AG08396 (cell line): ENCODE measurements at places on chromosomes 13 and 19.

DNA sequence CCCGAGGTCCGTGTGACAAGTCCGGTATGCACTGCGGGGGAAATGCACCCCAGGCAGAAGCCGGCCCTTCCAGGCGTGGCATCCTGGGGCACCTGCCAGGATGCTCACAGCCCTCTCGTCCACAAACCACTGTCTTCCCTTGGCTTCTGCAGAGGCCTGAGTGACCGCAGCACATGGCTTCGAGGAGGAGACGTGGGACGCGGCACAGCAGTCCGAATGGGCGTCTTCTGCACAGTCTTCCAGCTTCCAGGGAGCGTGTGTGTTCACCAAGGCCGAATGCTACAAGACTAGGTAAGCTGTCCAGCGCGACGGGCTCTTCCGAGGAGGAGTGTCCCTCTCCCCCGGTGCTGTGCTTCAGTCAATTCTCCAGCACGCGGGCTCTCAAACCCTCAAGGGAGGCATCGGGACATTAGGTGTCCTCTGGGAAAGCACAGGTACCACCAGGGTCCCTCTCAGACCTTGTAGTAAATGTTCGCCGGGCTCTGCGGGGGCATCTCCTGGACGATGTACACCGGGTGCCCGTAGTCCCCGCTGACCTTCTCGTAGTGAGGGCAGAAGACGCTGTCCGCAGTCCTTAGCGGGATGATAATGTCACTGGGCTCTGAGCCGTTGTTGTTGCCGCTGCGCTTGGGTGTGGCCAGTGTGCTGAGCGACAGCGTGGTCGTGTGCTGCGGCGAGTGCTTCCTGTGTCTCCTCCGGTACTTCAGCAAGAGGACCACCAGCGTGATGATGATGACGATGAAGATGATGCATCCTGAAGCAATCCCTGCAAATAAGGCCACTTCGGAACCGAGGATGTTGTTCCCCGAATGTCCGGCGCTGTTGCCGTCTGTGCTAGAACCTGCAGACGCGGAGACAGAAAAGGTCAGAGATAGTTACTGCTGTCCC, 42.6 kb downstream of the EFNB2 start:
- DNase-seq: no peak

GRCh38 chr13:114124431-114124830, 8.0 kb downstream of the RASA3 start:
- DNase-seq: no peak

DNA sequence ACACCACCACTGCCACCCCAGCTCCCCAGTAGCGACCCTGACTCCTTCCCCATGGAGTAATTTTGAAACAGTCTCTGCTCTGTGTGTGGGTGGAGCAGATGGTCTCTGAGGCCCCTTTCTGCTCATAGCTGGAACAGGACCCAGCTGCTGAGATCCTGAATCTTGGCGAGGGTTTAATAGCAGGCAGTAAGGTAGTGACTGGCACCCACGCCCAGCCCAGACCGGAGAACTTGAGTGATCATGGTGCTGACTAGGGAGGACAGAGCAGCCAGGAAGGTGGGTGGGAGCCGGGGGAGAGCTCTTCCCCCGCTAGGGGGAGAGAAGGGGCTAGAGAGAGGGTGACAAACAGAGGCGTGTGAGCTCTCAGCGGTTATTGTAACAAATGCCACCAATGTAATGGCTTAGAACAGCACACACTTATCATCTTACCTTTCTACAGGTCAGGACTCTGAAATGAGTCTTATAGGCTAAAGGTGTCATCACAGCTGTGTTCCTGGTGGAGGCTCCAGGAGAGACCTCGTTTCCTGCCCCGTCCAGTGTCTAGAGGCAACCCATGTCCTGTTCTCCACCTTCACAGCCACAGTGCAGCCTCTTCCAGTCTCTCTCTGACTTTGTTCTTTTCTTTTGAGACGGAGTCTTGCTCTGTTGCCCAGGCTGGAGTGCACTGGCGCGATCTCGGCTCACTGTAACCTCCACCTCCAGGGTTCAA, 7.2 kb upstream of the ACER1 start:
- no peak for DNase-seq

DNA sequence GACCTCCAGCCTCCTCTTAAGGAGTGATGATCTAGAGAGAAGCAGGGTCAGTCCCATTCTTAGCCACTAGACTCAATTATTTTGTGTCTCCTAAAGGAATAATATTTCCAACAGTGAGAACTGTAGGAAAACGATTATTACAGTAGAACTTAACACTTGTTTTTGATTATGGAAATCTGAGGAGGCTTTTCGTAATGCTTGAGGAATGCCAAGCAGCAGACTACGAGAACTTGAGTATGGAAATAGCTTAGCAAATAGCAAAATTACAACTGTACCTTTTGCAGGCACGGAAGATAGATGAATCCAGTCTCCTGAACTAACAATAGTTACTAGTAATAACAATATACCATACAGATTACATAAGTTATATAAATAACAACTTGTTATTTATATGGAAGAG, 12.2 kb downstream of the BRD4 start:
- no peak for DNase-seq

GRCh38 chr19:4987256-4987655, 18.3 kb downstream of the KDM4B start:
- DNase-seq: no peak

DNA sequence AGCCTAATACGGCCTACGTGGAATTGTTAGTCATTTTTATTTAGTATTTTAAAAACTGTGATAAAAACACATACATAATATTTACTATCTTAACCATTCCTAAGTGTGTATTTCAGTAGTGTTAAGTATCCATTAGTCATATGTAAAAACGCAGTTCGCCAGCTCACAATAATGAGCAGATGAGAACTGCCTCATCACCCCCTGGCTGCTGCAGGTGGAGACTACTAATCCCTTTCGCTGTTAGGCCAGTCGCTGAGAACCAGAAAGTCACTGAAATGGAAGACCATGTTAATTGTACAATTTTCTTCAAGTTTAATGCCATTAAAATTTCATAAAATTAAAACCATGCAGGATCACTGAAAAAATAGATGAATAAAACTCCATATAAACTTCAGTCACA, 1.6 kb downstream of the ESD start:
- DNase-seq: no peak

GRCh38 chr13:24630121-24630520, 50.1 kb upstream of the ATP12A start:
- no peak for DNase-seq

DNA sequence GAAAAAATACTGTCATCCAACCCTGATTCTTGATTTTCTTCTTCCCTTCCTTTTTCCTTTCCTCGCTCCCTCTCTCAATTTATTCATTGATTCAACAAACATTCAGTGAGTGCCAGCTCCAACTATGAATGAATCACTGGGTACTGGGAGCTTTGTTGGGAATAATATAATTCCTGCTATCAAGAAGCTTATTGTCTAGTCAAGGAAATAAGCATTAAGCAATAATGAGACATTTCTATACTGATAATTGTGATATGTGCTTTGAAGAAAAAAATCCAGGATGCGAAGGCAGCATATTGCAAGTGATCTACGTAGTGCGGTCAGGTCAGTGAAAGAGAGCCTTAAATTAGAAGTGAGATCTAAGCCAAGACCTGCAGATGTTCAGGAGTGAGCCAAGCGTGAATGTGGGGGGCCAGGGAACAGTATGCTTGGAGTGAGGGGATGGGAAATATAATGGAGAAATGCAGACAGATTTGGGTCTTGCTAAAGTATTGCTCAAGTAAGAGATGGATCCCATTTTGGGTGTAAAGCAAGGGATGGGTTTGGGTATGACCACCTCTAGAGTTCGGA, 253.5 kb downstream of the LHFPL6 start:
- DNase-seq: no peak

- peak; percentile 90 for DNase-seq
These were observed 14.7 kb downstream of the TLE5 start for GRCh38 chr19:3047496-3048189.

DNA sequence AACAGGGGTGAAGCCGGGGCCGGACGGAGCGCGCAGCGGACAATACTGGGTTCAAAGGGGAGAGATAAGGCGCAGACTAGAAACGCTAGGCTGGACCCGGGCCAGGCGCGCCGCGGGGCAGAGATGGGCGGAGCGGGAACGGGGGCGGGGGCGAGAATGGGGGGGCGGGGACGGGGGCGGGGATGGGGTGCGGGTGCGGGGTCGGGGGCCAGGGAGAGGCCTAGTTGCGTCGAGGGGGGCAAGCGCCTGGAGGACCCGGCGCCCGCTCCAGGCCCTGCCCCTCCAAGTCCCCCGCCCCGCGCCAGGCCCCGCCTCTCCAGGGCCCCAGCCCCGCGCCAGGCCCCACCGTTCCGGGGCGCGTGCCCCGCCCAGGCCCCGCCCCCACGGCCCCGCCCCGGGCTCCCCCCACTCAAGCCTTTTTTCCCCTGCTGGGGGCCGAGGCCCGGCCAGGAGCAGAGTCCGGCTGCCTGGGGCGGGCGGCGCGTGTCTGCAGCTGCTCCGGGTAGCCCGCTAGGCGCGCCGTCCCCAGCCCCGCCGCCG, at the start of gene CERS4:
Gene CERS4 (plus strand): TSS at position 449 of the 540 bp plus-strand sequence. CDS start 41,707 bp downstream, outside the sequence.
- DNase-seq: peak; percentile 62

DNA sequence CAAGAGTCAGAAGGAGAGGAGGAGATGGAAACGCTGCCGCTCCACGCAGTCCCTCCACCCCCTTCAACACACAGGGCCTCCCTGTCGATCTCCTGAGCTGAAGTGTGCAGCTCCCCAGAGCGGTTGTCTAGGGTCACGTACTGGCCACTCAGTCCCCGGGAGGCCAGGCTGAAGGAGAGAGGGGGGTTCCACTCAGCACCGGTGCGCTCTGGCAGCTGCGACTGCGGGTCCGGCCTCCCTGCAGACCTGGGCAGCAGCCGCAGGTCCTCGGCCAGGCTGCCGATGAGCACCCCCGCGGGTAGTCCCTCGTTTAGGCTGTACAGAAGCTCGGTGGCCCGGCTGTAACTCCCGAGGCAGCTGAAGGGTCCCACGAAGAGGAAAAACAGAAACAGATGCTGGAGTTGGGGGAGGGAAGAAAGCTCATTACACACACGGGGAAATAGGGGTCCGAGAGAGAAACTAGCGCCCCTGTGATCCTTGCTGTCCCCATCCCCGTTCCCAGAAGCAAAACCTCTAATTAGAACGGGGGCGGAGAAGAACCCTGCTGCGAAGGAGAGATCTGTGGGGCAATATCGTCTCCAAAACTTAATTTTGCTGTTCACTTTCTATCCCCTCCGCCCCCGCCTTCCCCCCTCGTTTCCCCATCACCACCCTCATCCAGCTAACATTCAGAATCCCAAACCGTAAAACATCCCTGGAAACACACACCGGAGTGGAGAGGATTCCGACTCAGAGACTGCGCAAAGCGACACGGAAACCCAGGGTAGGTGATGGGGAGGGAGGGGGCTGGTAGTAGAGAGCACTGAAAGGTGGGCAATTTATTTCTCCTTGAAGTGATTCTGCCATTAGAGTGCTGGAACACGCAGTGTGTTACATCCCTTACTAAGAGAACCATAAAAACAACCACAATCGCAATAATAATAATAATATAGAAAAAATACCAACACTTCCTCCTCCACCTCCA, 1.8 kb downstream of the PCDH20 start:
- DNase-seq: no peak
